ENCODE measurements at places on chromosomes 1 and 21.

DNA sequence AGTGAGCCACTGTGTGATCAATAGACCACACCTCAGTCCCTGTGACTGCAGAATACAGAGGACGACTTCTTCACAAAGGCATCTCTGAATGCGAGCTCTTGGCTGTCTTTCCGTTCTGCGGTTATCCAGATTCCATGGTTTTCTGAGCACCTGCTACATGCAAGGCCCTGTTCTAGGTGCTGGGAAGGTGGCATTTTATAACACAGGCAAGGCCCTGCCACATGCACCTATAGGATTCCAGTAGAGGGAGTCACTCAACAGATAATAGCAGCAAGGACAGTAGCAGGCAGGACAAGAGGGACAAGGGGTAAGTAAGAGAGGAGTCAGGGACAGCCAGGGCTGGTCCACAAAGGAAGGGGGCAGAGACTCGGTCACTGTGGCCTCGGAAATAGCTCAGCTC is 9.0 kb downstream of the URB1 start:
- no peak for DNase-seq

DNA sequence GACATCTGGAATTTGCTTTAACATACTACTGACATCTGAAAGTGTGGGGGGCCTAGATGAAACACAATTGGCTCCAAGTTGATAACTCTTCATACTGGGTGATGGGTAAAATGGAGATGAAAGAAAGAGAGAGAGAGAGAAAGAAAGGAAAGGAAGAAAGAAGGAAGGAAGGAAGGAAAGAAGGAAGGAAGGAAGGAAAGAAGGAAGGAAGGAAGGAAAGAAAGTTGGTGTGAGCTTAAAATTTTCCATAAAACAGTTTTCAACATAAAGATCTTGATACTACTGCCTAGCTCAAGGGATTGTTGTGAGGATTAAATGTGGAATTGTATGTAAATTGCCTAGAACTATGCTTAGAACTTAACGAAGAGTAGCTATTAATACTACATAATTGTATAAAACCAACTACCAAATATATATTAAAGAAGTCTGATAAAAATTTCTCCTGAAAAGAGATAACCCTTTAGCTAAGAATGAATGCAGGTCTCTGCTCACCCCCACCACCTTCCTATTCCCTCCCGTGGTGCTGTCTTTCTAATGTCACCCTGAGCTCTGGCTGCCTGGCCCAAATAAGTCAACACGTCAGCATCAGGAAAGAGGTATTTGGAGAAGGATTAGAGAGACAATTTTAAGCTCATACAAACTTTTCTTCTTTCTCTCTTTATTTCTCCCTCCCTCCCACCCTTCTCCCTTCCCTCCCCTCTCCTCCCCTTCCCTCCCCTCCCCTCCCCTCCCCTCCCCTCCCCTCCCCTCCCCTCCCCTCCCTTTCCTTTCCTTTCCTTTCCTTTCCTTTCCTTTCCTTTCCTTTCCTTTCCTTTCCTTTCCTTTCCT is 89.3 kb upstream of the SGIP1 start:
- DNase-seq = no peak

DNA sequence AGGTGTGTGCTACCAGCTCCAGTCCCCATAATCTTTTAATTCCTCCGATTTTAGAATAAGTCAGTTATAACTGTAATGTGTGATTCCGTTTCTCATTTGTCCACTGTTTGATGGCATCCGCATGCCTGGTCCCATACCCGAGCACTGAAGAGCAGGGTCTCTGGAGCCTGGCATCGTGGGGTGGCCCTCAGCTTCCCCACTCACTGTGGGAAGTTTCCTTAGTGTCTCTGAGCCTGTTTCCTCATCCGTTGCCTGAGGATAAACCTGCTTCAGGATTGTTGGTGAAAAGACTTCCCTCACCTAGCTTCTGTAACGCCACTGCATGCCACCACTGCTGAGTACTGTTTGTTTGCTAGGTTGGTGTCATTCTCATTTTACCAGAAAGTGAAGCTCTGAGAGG is 19.5 kb downstream of the PARK7 start:
- no peak for DNase-seq

DNA sequence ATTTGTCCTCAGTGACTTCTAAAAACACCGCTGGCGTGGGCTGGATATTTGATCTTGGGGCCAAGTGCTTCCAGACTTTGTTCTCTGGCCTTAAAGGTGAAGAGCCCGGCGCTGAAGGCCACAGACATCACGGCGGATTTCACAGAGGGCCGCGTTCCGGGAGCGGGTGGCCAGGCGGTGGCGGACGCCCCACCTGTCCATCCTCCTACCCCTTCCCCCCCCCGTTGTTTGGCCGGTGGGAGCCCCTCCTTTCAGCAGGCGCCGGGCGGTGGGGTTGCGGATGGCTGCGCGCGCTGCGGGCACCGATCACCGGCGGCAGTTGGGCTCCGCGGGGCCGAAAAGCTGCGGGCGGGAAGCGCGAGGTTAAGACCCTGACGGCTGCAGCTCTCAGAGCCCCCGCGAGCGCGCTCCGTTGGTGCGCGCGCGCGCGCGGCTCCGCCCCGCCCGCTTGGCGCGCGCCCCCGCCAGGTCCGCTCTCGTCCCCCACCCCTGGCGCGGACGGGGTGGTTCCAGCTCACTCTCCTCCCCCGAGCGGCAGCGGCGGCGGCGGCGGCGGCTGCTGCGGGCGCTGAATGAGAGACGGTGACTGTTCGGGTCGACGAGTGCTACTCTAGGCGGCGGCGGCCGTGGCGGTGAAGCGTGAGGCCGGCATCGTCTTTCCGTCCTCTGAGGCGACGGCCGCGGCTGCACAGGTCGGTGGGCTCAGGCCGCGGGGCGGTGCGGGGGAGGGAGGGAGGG is at the start of gene RALGPS2:
RALGPS2 (plus strand) TSS at position 517 of the 738 bp plus-strand sequence. CDS start 51,521 bp downstream, outside the sequence.
- no peak for DNase-seq

- no peak for DNase-seq
Observed at GRCh38 chr21:33478935-33479678, 667 bp downstream of the TMEM50B start.

DNA sequence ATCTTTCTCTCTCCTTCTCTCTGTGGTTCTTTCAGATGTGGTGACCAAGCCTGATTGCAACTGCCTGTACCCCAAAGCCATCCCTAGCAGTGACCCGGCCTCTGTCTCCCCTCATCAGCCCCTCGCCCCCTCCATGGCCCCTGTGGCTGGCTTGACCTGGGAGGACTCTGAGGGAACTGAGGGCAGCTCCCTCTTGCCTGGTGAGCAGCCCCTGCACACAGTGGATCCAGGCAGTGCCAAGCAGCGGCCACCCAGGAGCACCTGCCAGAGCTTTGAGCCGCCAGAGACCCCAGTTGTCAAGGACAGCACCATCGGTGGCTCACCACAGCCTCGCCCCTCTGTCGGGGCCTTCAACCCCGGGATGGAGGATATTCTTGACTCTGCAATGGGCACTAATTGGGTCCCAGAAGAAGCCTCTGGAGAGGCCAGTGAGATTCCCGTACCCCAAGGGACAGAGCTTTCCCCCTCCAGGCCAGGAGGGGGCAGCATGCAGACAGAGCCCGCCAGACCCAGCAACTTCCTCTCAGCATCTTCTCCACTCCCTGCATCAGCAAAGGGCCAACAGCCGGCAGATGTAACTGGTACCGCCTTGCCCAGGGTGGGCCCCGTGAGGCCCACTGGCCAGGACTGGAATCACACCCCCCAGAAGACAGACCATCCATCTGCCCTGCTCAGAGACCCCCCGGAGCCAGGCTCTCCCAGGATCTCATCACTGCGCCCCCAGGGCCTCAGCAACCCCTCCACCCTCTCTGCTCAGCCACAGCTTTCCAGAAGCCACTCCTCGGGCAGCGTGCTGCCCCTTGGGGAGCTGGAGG is 12.7 kb downstream of the CSF1 start:
- DNase-seq = no peak
